ENCODE measurements at places on chromosomes 12 and 14.

DNA sequence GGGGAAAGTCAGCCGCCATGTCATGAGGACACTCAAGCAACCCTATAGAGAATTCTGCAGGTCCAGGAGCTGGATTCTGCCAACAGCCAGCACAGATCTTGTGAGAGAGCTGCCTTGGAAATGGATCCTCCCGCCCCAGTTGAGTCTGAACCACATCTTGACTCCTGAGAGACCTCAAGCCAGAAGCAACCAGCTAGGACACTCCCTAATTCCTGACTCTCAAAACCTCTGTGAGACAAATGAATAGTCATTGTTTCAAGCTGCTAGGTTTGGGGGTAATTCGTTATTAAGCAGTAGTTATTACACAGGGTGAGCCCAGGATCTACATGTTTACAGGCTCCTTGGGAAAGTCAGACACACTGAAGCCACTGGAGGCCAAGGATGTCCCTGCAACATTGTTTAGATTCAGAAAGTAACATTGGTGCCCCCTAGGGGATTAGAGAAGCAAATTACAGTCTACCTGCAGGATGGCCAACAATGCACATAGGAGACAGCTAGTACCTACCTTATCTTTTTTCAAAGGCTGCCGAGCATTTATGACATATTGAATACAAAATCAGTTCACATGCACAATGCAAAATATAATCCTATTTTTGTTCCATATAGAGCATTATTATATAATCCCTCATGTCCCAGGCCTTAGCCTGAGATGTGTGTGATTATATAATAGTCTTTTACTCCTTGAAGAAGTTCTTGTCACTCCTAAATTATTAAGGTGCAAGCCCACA lies 57.9 kb upstream of the FICD start:
- no peak for DNase-seq

DNA sequence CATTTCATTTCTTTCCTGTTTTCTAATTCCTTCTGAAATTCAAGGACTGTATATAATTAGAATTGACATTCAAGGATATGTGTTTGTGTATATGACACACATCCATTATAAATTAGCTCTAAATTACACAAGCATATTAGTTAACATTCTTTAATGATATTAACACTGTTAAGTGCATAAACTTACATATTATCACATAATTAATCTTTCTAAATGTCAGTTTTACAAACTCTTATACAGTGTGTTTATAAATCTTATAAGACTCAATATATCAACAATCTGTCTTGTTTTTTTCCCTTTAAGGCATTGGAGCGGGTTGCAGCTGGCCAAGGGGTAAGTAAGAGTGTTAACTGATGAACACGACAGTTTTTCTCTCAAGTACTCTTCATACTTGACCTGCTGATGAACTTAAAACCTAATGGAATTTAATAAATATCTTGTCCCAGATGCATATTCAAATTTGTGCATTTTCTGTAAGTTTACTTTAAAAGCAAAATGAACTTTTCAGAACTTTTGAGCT lies 76.1 kb downstream of the METTL25 start:
- DNase-seq = no peak

GRCh38 chr12:114269153-114269552 lies 136.8 kb downstream of the TBX5 start:
- DNase-seq = no peak

- DNase-seq = no peak
These were observed 588 bp upstream of the GRIN2B start for GRCh38 chr12:13981990-13982389.

- DNase-seq = no peak
These were observed 111.9 kb downstream of the FOXN3 start for GRCh38 chr14:89304972-89305703.

GRCh38 chr14:105899657-105900397 lies 373.4 kb downstream of the TMEM121 start:
- no peak for DNase-seq

Measured in stimulated activated CD8-positive, alpha-beta memory T cell treated with anti-CD3 and anti-CD28 coated beads, Interleukin-7, amount 100 ng/mL, for 48 hours (primary cell).